ENCODE measurements at places on chromosomes 4 and X.
A peak's percentile ranks its signal among the peaks of the same experiment; 100 is the strongest.

DNA sequence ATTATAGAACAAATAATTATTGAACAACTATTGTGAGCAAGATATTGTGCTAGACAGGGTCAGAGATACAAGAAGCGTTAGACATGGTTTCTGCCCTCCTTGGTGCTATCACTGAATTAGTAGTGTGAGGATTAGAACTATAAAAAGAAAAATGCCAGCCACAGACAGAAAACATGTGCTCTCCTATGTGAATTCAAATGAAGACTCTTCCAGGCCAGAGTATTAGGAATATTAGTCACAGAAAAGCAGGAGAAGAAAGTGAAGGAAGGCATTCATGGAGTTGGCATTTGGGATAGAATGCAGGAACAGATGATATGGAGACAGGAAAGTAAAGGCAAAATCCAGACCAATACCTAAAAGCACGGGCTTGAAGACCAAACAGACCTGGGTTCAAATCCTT, 179.6 kb upstream of the TENM3 start:
- no peak for DNase-seq

GRCh38 chrX:131288738-131289511, at the start of gene IGSF1:
Gene IGSF1, minus strand, starts transcription at chrX:131289306. Its CDS starts 2,632 bp downstream, at chrX:131286674.
- no peak for DNase-seq

- peak; percentile 17 for DNase-seq
Measured at GRCh38 chr4:155667222-155667567, 547 bp downstream of the GUCY1A1 start.

DNA sequence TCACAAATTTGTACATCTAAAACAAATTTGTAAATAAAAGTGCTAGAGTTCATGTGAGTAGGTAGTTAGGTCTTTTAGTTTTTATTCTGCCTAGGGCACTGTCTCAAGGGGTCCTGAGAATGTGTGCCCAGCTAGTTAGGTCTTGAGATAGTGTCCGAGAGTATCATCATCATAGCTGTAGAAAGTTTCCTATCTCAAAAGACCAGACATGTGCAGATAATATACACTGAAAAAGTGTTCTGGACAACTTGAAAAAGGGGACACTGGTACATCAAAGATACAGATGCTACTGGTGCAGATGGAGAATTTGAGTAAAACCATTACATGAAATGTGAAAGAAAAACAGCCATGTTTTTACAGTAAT, 1.8 kb upstream of the ZCCHC4 start:
- no peak for DNase-seq

DNA sequence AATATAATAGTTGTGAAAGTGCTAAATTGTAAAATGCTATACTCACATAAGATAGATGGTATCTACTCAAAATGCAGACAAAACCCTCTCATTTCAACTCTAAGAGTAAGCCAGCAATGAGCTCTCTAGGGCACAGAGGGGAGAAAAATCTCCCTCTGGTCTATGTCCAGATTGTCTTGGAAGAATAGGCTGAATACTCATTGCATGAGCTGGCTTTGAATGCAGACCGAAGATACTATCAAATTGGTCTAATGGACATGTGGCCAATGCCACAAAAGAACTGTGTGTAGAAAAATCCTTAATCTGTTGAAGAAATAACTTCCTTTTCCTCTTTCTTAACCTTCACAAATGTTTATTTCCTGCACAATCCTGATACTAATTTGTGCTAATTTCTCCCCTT, 3.5 kb downstream of the ZXDA start:
- no peak for DNase-seq

DNA sequence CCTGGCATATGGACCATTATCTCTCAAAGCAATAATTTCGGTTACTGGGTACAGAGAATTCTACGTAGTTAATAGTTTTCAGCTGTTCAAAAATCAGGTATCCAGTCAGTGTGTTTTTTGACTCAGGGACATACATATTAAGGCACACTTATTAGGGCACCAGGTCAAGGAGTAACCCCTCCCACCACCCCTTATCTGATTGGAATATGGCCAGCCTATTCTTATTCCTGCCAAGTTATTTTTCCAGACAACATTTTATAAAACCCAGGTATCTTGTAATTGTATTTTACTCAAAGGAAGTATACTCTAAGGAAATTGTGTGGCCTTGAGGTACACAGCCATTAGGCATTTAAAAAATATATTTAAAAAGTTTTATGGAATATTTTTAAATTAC, 4.3 kb downstream of the ZFX start:
- no peak for DNase-seq

- DNase-seq = no peak
Measured at GRCh38 chr4:89641367-89641687, 195.6 kb downstream of the SNCA start.

GRCh38 chrX:78019586-78020483, 50.4 kb upstream of the PGAM4 start:
- no peak for DNase-seq

DNA sequence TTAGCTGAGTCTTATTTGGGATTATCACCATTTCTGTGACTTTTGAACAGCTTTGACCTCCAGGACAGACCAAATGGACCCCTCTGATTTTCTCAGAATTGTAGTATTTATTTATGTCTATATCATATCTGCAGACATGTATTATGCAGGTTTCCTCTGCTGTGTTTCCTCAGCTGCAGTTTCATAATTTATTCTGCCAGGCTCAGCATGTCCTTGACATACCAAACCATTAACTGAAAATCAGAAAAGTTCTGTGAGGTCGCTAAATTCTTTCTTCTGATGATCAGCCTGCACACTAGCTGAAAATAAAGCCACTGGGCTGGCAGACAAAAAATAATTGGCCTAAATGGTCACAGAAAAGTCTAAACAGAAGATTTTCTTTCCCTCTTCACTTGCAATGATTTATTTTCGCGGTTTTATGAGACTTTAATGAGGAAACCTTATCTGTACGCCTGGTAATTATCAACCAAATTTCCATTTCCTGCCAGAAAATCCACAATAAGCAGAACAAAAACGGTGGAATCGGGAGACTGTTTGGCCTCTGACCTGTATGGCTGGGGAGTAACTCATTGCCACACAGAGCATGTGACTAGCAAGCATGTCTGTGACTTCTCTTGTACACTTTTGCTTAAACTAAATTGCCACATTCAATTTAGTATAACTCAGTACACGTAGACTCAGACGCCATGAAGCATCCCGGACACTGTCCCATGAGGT, 150.9 kb downstream of the ENPP6 start:
- no peak for DNase-seq

DNA sequence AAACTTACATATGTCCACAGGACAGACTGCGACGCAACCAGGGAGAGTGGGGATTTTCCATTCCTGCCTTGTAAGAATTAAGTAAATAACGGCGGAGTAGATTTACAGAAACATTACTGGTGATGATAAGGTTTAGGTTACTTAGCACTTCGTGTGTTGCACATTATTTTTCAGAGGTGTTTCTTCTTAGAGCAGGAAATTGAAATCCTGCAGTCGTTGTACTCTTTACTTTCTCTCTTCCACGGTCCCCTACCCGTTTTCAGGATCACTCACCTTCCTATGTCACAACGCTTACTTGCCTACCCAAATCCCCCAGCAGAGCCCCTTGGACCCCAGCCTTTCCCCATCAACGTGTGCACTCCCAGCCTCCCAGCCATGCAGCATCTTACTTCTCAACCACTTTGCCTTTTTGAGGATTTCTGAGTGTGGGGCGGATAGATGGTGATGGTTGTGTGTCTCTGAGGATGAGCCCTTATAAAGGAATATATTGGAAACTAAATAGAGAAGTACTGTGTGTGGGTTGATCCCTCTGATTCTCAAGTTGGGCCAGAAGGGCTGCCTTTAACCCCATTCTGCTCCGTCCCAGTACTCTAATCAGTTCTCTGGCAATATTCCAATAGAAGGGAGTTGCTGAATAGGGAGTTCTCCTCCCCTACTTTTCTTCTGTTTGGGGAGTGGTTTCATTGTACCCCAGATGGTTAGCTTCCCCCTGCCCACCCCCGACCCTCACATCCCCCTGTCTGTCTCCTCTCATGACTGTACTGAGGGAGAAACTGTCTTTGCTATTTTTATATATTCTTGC, 1.6 kb downstream of the MID2 start:
- DNase-seq = no peak

GRCh38 chr4:105389167-105389566, 84.7 kb downstream of the PPA2 start:
- DNase-seq = no peak

DNA sequence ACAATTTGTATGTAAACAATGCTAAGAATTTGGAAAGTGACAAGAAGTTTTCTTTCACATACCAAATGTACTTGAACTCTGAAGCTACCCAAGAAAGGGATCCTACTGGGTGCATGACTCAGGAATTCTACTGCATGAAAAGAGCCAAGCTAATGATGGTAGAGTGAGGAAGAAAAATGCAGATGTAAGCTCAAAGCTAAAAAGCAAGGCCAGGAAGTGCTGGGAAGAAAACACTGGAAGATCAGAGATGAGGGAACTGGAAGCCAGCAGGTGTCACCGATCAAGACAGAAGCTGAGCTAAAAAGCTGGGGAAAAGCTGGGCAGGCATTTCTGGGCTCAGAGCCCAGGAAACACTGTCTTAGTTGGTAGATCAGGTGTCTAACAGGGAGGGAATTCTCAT, 449.1 kb downstream of the NKX6-1 start:
- no peak for DNase-seq

DNA sequence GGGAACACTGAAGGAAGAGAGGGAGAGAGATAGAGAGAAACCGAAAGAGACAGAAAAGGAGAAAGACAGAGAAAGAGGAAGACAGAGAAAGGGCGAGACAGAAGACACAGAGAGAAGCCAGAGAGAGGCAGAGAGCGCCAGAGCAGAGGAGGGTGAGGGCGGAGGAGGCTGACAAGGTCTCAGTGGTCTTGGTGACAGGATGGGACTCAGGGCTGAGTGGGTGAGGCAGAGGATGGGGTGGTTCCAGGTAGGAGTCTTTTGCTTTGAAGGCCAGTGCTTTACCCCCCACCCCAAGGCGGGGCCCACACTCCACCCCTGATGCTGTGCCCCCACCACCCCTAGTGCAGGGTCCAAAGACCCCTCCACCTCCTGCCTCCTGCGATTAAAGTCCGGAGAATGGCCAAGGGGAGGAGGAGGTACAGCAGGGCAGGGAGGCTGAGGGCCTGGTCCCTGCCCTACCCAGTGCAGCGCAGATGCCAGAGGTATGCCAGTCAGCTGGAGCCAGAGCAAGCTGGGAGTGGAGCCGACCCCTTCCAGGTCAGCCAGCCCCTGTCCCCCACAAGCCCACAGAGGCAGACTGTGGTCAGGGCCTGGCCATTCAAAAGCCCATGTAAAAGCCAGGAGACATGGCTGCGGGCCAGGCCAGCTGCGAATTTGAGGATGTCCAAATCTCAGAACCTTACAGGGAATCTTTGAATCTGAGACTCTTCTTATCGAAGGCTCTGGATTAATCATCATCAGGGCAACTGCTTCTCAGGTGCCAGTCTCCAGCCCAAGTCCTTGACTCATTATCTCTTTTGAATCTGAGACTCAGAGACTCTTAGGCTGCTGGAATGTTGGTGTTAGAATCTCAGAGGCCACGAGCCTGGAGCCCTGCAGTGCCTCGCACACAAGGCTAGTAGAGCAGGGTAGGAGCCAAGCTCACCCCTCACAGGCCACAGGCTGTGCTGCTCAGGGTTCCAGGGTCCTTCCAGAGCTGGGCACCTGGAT, 758 bp downstream of the IQSEC2 start:
- no peak for DNase-seq

DNA sequence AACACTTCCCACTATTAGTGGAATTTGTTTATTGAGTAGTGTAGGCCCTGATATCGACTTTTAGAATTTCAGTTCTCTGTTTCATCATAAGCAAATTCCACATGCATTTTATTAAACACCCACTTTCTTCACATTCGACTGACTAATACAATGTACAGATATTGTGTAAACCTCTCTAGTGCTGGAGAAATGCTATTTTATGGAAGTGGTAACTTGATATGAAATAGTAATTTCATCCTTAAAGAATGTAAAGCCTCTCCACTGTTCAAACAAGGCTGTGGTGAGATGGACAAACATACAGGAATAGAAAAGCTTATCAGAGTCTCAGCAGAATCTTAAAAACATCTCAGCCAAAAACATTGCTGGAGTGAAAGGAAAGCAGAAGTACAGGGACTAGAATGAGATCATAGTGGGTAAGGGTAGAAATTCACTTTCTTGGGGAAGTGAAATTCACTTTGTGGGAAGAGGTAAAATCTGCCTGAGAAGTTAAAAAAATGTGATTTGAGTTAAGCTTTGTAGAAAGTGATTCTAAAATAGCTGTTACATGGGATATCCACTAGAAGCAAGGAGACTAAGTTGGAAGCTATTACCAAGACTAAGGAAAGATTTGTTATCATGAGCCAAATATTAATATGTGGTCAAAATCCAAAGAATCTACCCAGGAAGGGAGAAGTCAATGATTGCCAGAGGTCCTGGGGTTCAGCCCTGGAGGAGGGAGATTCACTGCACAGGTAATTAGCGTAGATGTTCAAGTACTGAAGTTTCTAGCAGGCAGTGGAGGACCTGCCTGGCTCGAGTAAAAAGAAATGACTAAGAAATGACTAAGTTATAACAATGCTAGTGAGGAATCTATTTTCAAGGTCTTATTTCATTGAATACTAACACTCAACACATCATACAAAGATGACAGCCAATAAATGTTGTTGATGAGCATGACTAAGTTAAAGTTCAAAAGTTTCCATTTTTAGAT, 398.3 kb upstream of the FAM47C start:
- no peak for DNase-seq

DNA sequence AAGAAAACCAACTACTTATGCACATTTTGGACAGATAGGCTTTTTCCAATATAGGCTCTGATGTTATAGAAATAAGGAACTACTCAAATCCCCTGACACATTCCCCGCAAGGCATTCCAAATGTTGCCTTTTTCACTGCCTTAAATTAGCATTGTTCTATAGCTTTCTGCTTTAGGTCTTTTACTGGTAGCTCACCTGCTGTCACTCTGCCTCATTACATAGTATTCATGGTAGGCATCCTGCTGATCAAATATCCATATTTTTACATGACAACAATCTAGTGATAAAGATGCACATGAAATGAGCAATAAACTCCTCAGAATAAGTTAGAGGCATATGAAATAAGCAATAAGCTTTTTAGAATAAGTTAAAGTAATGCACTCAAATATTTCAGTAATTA, 542.7 kb downstream of the FAM133A start:
- no peak for DNase-seq

GRCh38 chr4:54234497-54235205, 5.6 kb downstream of the PDGFRA start:
- no peak for DNase-seq

GRCh38 chr4:143084566-143084965, 100.2 kb upstream of the USP38 start:
- no peak for DNase-seq

DNA sequence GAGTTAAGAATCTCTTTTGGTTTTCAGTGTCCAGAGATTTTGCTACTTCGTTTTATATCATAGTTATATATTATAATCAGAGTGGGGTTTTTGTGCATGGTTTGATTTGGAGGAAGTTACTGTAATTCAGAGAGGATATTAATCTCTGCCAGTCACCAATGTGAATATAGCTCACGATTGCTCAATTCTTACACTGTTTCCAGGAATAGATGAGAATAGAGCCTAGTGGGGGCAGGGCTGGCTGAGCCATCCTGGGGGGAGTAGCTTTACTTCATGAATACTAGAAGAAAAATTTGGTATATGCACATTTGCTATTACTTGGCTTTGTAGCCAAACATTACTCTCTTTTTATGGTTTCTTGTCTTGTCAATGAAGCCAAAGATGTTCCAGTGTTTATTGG, 60.9 kb upstream of the TRPC3 start:
- DNase-seq = no peak

Measured in NCI-H1930 (cell line).